ENCODE measurements at places on chromosomes 6 and 20.

DNA sequence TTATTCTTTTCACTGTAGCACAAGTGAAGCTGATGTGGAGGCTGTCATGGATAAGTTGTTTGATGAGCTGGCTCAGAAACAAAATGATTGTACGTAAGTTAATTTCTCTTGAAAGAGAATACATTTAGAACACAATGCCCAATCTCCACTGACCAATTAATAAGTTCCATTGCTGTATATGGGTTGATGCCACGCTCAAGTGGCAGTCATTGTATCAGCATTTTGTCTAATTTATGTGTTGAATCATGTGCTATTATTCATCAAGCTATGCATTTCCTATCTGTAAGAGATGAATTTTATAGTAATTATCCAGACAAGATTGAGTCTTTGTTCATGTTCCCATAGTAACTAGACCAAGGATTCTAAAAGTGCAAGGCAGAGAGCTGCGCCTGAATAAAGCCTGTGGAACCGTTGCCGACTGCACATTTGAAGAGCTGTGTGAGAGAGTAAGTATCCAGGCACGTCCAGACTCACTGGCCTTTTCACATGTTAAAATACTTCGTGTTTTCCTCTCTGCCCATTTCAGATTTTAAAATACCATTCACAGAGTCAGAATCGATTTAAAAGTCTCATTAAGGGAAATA lies 83.8 kb upstream of the FOXO3 start:
- no peak for DNase-seq

DNA sequence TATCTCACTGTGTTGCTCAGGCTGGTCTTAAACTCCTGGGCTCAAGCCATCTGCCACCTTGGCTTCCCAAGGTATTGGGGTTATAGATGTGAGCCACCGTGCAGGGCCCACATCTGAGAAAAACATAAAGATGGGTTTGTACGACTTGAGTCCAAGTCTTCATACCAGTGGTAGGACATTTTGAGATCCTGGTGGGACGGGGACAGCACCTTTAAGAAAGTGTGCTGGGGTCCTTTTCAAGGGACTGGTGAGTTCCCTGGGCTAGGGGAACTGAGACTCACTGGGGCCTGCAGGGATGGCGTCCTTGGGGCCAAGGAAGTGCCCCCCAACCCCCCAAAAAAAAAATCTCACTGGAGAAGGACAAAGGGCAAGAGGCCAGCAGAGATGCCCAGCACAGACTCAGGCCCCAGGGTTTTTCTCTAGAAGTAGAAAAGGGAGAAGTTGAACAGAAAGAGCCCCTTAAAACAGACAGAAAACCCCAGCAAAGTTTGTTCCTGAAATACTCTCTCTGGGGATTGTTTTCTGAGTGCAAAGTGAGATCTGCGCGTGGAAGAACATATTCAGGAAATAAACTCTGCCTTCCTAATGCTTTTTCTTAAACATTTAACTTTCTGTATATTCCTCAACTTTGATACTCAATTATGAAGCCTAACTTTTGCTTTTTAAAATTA lies 10.7 kb downstream of the OSBPL2 start:
- no peak for DNase-seq

DNA sequence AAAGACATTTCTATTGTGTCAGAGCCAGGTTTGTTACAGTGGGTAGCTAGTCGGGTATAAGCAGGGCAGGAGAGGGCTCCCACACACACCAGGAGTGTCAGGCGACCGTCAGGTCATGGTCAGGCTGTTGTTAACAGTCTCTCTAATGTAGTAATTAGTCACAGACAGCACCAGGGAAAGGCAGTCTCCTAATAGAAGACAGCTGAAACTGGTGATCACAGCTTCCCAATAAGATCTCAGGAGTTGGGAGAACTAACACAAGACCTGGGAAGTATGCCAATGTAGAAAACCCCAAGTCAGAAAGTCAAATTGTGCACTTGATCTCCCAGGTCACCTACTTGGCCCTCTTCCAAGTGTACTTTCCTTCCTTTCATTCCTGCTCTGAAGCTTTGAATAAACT lies 53.0 kb upstream of the GPR6 start:
- no peak for DNase-seq

GRCh38 chr20:34773726-34774125 lies 51.7 kb downstream of the NCOA6 start:
- DNase-seq = no peak

DNA sequence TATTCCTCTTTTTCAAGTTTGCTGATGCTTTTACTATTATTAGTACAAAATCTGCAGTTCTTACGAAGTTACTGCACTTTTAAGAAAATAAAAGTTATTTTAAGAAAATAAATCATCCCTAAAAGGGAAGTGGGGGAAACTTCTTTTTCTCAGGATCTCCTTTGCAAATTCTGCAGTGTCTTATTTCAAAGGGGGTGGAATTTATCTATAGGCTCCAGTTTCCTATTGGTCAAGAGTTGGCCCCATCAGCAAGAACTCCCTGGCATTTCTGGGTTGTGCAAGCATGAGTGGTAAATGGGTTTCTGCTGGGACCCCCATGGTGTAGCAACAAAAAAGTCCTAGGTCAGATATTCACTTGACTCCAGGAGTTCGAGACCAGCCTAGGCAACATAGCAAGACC lies 136.3 kb upstream of the PRDM1 start:
- DNase-seq = no peak

DNA sequence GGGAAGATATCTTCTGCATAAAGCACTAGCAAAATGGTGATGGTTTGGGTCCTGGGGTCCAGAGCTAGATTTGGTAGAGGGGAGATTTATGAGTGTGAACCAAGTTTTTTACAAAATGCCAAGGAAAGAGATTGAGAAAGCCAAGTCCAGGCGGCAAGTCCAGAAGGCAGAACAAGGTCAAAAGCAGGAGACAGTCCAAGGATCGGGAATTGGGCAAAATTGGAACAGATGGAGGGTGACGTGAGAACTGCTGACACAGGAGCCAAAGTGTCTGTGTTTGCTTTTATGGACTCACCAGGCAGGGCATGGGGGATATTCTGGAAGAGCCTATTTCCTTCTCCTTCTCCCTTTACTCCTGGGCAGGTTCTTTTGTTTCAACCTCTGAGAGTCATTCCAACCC lies 4.1 kb downstream of the NHLRC1 start:
- no peak for DNase-seq

GRCh38 chr20:62117658-62118057 lies 4.6 kb upstream of the LSM14B start:
- DNase-seq = peak; percentile 76

GRCh38 chr6:38836585-38836984 lies 121.5 kb downstream of the DNAH8 start:
- DNase-seq = no peak

GRCh38 chr6:1200081-1200408 lies 111.9 kb upstream of the FOXQ1 start:
- no peak for DNase-seq

- no peak for DNase-seq
Observed at GRCh38 chr6:28089054-28089453, 8.7 kb downstream of the ZNF165 start.

- DNase-seq = no peak
Observed at GRCh38 chr6:26316291-26316690, 48.7 kb upstream of the BTN3A2 start.

- DNase-seq = no peak
Observed at GRCh38 chr20:62752181-62752670, 43.6 kb downstream of the NTSR1 start.

GRCh38 chr6:79570129-79571029 lies 33.1 kb upstream of the LCA5 start:
- DNase-seq = no peak

- DNase-seq = no peak
Observed at GRCh38 chr6:116928677-116929076, 51.6 kb downstream of the RFX6 start.

- DNase-seq = no peak
Observed at GRCh38 chr20:53334861-53335260, 258.8 kb downstream of the ZNF217 start.

GRCh38 chr20:10505827-10506226 lies 70.7 kb downstream of the SLX4IP start:
- no peak for DNase-seq

- no peak for DNase-seq
Observed at GRCh38 chr6:44697327-44697726, 309.8 kb downstream of the CDC5L start.

GRCh38 chr6:30334075-30334783 lies 7.5 kb downstream of the TRIM39 start:
- DNase-seq = no peak

DNA sequence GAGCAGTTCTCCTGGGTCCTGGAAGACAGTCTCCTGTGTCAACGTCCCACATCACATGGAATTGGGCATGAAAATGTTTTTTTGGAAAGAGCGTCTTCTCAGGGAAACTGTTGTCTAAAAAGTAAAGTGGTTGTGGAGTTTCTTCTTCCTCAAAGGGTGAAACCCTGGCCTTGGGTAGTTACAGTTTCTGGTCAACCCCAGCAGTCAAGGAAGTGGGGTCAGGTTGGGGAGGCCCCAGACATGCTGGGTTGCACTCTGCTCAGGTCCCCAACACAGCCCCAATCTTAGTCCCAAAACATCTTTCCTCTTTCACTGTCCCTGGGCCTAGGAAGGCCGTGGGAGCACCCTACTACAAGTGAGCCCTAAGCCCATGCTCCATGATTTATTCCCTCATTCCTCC lies 996 bp upstream of the NFKBIE start:
- DNase-seq = no peak

- no peak for DNase-seq
Observed at GRCh38 chr20:33526769-33527168, 36.9 kb downstream of the CBFA2T2 start.

DNA sequence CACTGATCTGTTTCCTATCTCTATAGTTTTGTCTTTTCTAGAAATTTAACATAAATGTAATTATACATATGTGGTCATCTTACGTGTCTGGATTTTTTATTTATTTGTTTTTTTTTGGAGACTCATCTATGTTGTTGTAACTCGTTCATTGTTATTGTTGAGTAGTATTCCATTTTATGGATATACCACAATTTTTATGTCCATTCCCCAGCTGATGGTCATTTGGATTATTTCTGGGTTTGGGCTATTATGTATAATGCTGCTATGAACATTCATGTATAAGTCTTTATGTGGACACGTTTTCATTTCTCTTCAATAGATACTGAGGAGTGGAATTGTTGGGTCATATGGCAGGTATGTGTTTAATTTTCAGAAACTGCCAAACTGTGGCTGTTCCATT lies 10.2 kb downstream of the DZANK1 start:
- no peak for DNase-seq

GRCh38 chr20:32201296-32201976 lies 6.1 kb downstream of the PLAGL2 start:
- no peak for DNase-seq

- no peak for DNase-seq
Observed at GRCh38 chr6:155120034-155120433, 124.9 kb downstream of the TIAM2 start.

DNA sequence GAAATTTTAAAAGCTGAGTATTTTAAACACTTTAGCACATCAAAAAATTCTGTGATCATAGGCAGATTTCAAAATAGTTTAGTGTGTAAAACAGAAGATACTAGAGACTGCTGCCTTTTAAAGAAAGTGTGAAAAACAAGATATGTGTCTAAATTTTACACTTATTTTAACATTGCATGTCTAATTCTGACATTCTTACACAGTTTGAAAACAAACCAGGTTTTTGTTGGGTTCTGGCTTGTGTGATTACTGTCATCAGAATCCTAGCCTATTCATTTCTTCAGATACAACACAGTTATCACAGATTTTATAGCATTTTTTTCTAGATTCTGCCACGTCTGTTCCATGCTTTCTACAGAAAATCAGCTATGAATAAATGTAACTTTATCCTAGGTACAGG lies 257.1 kb downstream of the EYS start:
- no peak for DNase-seq

DNA sequence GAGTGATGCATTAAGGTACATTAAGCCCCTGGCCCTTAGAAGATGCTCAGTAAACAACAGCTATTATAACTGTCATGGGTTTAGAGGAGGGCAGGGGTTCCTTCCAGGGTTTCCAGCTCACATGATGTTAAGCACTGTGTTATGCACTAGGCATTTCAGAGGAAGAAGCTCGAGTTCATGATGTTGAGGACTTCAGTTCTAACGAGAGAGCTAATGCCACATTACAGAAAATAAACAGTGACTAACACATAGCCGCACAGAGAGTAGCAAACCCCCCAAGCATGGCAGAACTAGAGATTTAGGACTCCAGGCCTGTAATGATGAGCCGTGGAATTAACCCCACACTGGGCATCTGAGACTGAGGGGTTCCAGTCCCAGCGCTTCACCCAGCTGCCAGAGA lies 105.2 kb downstream of the UNC5CL start:
- no peak for DNase-seq

DNA sequence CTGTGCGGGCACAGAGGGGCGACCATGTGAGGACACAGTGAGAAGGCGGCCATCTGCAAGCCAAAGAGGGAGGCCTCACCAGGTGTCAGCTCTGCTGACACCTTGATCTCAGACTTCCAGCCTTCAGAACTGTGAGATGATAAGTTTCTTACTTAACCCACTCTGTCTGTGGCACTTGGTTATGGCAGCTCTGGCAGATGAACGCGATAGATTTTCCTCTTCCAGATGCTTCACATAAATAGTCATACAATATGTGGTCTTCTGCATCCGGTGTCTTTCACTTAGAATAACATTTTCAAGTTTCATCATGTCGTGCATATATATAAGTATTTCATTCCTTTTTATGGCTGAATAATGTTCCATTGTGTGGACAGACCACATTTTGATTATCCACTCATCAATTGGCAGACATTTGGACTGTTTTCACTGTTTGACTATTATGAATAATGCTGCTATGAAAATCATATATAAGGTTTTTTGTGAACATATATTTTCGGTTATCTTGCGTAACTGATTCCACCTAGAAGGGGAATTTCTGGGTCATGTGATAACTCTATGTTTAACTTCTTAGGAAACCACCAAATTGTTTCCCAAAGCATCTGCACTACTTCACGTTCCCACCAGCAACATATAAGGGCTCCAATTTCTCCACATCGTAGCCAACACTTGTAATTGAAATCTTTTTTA lies 30.2 kb downstream of the PRR18 start:
- DNase-seq = no peak

- DNase-seq = no peak
Observed at GRCh38 chr6:20700375-20700774, 166.1 kb downstream of the CDKAL1 start.

DNA sequence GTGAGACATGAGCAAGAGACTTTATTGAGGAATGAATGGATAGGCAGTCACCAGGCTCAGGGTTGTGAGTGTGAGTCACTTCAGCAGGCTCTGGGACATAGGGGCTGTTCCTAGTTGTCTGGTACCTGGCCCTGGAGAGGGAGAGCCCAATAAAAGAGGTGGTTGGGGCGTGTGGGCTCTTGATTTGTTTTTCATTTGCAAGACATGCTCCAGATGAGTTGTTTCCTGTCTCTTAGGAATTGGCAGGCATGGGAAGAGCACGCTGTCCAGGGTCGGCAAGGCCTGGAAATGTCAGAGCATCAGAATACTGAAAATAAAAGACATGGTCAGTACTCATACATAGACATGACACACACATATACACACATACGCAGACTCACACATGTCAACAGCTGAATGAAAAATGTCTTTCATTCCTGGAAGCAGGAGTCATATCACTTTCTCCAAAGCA lies 166.3 kb upstream of the SULF2 start:
- no peak for DNase-seq

Data from natural killer cell treated with Interleukin-12 subunit alpha and Interleukin-12 subunit beta and Interleukin-15 and Interleukin-18, amount 100 ng/mL, for 72 hours (primary cell).